ENCODE measurements at places on chromosomes 3 and 15. TPM values are rescaled to one million over a fixed set of nuclear protein-coding genes. Genes with fewer than 3 reads are reported as not detected.

DNA sequence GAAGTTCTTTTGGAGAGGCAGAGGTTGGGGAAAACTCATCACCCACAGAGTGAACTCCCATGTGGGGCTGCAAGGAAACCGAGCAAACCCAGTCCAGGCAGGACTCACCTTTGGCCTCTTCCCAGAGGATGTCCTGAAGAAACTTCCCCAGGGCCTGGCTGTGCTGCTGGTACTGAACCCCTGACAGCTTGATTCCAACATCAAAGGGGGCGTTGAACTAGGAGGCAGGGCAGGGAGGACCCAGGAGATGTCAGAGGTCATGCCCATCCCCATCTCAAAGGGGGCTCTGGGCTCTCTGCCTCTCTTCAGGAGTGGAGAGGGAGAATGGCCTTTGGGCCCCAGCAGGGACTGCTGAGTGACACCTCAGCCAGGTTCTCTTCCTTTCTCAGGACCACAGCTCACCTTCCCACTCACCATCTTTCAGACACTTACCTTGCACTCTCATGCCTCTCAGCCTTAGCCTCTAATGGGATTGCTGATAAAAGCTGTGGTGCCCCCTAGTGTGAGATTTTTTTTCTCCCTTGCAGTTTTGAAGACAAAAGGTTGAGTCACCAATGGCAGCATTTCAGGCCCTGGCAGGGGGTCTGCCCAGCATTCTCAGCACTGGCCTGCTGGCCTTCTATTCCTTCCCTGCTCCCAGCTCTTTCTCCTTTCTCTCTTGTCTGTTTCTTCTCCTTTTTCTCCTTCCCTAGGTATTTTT, 6.0 kb downstream of the GHRL start:
- peaks cover 20% of the 10 kb centered on the region for H3K4me1 ChIP-seq
- no peak for DNase-seq
- H3K4me3 ChIP-seq = no peak overlapping the region
- peak overlapping the region; percentile 93 for H3K27ac ChIP-seq

DNA sequence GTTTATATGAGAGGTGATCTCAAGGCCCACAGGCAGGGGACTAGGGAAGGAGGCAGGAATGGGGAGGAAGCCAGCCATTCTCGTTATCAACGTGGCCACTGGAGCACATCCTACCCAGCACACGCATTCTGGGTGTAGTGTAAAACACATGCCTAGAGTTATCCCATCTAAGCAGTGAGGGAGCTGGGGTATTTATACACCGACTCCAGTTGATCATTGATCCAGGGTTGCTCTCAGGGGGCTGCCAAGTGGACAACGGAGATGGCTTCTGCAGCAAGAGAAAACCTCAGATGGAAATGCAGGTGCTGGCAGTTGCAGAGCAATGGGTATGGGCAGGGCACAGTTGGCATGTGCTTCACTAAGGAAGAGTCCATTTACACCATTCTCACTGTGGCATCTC, 30.4 kb upstream of the SYNM start:
- H3K27ac ChIP-seq = no peak overlapping the region
- peaks cover 2% of the 10 kb centered on the region for H3K4me1 ChIP-seq
- no peak overlapping the region for H3K4me3 ChIP-seq
- H3K36me3 ChIP-seq = peaks cover 2% of the 10 kb centered on the region
- H3K27me3 ChIP-seq = peaks cover 24% of the 10 kb centered on the region

DNA sequence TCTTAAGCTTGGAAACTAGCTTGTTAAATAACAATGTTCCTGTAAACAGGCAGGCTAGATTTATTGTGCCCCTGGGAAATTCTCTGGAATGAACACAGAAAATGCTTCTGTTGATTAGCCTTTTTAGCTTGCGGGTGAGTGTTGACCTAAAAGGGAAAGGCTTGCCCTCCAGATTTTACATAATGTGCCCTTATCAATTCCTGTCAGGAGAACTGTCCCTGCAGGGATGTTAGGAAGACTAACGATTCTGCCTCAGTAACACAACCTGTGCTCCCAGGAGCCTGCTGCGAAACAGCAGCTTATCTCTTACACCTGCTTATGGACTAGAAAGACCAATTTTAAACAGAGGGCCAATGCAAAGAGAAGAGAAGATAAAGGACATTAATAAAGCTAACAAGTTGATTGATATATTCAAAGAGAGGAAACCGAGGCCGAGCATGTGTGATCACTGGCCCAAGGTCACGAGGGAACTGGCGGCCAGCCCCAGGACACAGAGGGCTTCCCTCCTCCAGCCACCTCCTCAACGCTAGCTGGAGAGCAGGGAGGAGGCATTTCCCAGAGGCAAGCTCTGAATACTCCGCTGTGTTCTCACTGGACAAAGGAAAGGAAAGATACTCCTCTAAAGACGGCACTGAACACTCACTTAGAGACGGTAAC, 48.4 kb upstream of the TJP1 start:
- peaks cover 53% of the 10 kb centered on the region for H3K27me3 ChIP-seq
- no peak overlapping the region for H3K4me3 ChIP-seq
- H3K27ac ChIP-seq = no peak overlapping the region
- no peaks in the 10 kb centered on the region for H3K36me3 ChIP-seq
- no peak for DNase-seq

DNA sequence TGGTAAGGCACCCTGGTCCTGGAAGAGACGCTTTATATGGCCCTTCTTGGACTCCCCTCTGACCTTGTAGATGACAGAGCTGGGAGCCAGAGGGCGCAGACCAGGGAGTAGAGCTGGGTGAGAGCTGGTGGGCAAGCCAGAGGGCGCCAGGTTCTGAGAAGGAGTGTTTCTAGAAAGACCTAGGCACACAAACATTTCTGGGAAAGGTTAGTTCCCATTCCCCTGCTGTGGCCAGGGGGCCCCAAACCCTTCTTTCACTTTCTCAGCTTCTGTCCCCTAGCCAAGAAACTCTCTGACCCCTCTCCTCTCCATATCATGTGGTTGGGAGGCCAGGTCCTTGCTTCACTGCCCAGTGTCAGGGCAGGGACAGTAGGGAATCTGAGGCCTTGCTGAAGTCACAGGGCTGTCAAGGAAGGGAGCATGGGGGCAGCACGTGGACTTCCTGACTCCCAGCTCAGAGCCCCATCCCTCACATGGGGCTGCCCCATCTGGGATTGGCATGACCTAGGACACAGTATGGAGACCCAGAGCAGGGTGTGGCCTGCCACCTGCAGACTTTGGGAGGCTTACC, 3.6 kb downstream of the HEMK1 start:
- H3K4me1 ChIP-seq = peaks cover 61% of the 10 kb centered on the region
- peak overlapping the region; percentile 85 for H3K4me3 ChIP-seq
- H3K27me3 ChIP-seq = no peaks in the 10 kb centered on the region
- peak overlapping the region; percentile 85 for H3K27ac ChIP-seq

DNA sequence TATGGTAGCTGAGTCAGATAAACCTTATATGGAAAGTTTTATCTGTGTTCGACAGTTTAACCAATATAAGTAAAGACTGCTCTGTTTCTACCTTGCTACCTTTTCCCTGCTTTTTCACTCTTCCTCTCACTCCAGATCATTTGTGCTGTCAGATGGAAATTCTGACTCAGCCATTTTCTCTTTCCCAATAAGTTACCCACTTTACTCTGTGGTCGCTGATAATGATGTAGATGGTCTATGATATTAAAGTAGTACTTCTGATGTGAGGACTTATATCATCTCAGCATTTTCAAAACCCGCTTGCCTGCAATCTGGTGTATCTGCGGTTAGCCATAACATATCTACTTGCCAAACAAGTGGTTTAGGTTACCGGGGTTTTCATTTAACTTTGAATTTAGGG, 15.0 kb upstream of the UTS2B start:
- no peak overlapping the region for H3K4me3 ChIP-seq
- no peak for DNase-seq
- no peaks in the 10 kb centered on the region for H3K27me3 ChIP-seq
- no peaks in the 10 kb centered on the region for H3K4me1 ChIP-seq

DNA sequence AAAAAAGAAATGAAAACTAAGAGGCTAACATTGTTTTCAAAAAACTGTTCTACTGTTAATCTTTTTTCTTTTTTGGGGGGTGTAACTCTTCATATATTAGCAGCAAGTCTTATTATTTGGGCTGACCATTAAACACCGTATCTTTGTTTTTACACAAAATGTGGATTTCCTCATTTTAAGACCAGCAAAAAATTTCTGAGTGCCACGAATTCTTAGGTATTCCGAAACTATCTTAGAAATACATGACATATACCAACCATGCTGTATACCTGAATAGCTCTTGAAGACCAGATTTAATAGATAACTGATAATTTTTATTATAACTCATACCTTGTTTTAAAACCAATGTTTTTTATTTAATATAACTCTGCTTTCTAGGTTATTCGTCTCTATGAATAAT, 620 bp upstream of the TTC23 start:
- no peak overlapping the region for H3K4me3 ChIP-seq
- peaks cover 18% of the 10 kb centered on the region for H3K4me1 ChIP-seq
- no peaks in the 10 kb centered on the region for H3K27me3 ChIP-seq

- DNase-seq = no peak
- H3K4me3 ChIP-seq = no peak overlapping the region
- H3K27ac ChIP-seq = no peak overlapping the region
- H3K27me3 ChIP-seq = no peaks in the 10 kb centered on the region
- H3K36me3 ChIP-seq = no peaks in the 10 kb centered on the region
Observed at GRCh38 chr3:70250492-70250891, 61.9 kb downstream of the MDFIC2 start.

TMEM207 gene
- total RNA-seq = not detected

SERINC4 gene
- not detected for total RNA-seq

SHISA5 gene
- total RNA-seq = 148 TPM
